ENCODE measurements at places on chromosomes 16 and 17. TPM values are rescaled to one million over a fixed set of nuclear protein-coding genes. Genes with fewer than 3 reads are reported as not detected.

- no peak for DNase-seq
Measured at GRCh38 chr16:77569406-77569805, 134.6 kb upstream of the ADAMTS18 start.

TRIM25 gene
- 7.5 TPM for total RNA-seq

DNA sequence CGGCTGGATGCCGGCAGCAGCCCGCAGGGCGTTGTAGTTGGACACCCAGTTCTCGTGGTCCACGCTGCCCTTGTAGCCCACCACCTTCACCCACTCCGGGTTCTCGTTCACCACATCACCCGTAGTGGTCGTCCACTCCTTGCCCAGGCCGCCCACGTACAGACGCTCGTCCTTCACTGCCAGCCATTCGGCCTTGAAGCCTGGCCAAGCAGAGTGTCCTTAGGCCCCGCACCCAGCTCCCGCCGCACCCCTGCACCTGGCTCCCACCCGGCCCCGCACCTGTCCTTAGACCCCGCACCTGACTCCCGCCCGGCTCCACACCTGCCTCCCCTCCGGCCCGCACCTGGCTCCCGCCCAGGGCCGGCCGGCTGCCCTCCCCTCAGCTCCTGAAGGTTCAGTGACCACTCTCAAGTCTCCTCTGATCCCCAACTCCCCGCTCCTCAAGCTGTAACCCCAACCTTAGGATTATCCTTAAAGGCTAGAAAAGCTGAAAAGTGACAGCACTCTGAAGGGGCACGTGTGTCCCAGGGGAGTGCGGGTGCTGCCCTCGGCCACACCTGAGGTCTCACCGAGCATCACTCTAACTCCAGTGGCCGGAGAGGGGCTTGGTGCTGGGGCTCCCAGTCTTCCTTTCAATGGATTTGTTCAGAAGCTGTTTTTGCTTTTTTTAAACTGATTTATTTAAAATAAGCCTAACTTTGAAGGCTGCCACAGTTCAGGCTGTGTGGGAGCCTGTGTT is 14.4 kb downstream of the CANT1 start:
- no peak for DNase-seq

NDUFB10 gene
- 583 TPM for total RNA-seq

GRCh38 chr16:70434484-70435260 is 4.2 kb downstream of the ST3GAL2 start:
- no peak for DNase-seq

DNA sequence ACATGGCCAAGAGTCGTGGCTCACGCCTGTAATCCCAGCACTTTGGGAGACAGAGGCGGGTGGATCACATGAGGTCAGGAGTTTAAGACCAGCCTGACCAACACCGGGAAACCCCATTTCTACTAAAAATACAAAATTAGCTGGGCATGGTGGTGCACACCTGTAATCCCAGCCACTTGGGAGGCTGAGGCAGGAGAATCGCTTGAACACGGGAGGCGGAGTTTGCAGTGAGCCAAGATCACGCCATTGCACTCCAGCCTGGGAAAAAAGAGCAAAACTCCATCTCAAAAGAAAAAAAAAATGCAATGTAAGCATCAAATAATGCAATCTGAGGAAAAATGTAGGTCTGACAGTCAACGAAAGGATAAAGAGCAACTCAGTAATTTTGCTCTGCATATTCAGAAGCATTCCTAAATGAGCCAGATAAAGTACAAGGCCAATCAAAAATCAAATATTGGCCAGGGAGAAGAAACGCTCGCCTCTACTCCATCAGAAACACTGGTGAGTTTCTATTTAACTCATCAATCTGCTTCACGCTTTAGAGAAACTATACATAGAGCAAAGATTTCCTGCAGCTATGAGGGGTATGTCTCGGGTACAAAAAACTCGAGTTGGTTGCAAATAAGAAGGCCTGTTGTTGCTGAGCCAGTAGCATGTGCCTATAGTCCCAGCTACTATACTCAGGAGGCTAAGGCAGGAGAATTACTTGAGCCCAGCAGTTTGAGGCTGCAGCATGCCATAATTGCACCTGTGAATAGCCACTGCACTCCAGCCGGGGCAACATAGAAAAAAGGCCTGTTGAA is 3.7 kb downstream of the TXNDC11 start:
- no peak for DNase-seq

GRCh38 chr16:66480265-66481080 is 53.4 kb downstream of the BEAN1 start:
- no peak for DNase-seq

DNA sequence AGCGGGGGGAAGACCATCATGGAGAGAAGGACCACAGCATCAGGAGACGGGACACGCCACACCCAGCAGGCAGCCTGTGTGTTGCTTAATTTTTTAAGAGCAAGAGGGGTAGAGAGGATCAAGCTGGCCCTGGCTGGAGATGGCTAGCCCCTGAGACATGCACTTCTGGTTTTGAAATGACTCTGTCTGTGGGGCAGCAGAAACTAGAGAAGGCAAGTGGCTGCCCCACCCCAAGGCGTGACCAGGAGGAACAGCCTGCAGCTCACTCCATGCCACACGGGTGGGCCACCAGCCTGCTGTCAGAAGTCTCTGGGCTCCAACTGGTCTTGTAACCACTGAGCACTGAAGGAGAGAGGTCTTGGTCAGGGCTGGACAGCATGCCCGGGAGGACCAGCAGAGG is 75.5 kb downstream of the SOCS1 start:
- DNase-seq, result no peak

KRT15 gene
- total RNA-seq, result 0.47 TPM

GRCh38 chr16:15601212-15601879 is 41.6 kb downstream of the MARF1 start:
- no peak for DNase-seq

CHMP1A gene
- 39.0 TPM for total RNA-seq

TEKT5 gene
- total RNA-seq, result not detected

GRCh38 chr16:83271970-83272575 is 535.7 kb upstream of the HSBP1 start:
- no peak for DNase-seq

GRCh38 chr17:73722165-73722564 is 77.9 kb upstream of the SDK2 start:
- no peak for DNase-seq

GRCh38 chr16:55130911-55131310 is 193.1 kb upstream of the IRX6 start:
- DNase-seq, result no peak

MYH8 gene
- total RNA-seq, result not detected

GRCh38 chr17:16930571-16931317 is 41.2 kb downstream of the TNFRSF13B start:
- DNase-seq, result no peak

DNA sequence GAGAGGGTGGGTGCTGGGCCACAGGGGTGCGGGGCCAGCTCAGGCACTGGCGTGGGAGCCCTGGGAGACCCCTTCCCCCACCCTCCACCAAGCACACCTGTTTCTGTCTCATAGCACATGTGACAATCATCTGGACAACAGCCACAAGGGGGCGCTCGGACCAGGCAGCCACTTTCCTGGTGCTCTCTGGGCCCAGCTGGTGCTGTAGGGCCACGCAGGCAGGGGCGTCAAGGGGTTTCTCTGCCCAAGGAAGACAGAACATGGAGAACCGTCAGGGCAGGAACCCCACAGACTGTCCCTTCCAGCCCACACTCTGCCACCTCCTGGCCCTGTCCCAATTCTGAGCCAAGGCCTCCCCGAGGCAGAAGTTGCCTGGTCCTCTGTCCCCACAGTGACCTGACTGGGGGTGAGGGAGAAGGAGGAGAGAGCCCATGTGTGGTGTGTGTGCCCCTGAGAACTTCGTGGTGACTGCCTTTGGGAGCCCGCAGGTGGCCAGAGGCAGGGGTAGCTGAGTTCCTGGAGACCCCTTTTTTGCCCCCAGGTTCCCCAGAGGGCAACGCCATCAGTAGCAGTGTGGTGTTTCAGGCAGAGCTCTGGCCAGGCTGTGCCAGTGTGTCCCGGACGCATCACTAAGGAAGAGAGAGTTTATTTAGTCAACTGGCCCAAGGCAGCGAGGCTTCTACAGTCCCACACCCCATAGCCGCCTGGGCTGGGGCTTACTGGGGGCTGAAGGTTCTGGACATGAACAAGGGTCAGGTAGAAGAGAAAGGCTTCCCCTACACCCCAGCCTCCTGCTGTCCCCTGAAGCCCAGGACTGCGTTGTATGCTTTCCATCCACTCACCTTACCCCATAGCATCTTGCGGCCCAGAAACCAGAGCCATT is 3.1 kb upstream of the SETD6 start:
- peak; percentile 69 for DNase-seq

KCTD11 gene
- 6.9 TPM for total RNA-seq

GRCh38 chr17:19237389-19238166 is 412 bp downstream of the EPN2 start:
- no peak for DNase-seq

GPR142 gene
- total RNA-seq, result not detected

GRCh38 chr16:86554599-86554916 is 477 bp downstream of the MTHFSD start:
- DNase-seq, result no peak

ZMYND15 gene
- not detected for total RNA-seq

- no peak for DNase-seq
Measured at GRCh38 chr17:47928415-47928814, 13.0 kb upstream of the PNPO start.

SLC13A2 gene
- not detected for total RNA-seq

GRCh38 chr16:31114468-31114867 is 3.0 kb upstream of the KAT8 start:
- no peak for DNase-seq

DNA sequence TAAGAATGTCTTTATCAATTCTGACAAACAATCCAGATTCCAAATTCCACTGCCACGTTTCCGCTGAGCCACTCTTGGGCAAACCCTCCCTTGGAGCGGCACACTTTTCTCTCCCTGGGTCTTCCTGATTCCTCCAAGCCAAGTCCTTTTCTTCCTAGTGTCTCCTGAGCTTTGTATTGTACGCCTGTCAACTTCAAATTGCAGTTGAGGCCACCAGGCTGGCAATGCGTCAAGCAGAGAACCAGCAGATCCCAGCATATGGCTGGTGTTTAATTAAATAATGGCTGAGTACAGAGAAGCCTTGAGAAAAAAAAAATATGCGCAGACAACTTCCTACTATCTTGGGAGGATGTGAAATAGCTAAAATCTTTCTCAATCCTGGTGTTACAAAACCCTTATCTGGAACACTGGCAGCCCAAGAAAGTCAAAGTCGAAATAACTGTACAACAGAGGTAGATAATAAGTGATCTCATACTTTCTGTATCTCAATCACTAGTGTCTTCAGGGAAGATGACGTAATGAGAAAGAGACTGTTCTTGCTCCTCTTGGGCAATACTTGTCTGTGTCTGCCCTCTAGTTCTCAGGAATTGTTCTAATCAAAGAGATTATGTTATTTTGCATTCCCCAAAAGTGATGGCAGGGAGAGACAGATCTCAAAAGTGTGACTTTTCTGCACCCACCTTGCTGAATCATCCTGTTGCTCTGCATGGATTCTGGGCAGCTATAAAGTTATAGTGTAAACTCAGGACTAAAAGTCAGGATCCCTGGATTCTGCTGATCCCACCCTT is 15.0 kb downstream of the SMIM36 start:
- DNase-seq, result no peak

DNA sequence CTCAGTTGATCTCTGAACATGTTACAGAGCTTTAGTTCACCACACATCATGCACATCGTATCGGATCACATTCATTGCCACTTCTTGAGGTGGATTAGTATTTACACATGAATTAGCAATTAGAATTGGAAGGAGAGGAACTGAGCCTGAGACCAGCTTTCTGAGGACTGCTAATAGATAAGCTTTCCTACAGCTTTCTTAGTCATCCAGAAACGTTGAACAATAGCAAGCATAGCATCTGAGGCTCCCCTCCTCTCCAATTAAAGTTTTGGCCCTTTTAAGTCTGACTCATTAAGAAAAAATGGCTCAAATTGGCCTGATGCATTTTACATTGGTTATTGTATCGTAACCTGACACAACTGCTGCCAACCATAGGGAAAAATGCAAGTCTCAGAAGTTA is 1130.4 kb downstream of the CDH8 start:
- DNase-seq, result no peak

- DNase-seq, result no peak
Measured at GRCh38 chr16:66569827-66570405, 3.7 kb downstream of the CMTM1 start.

GRCh38 chr16:63684149-63685101 is 1437.4 kb downstream of the CDH11 start:
- DNase-seq, result no peak

FLOT2 gene
- 52.8 TPM for total RNA-seq

- no peak for DNase-seq
Measured at GRCh38 chr17:62592341-62593099, 35.0 kb upstream of the MRC2 start.

- no peak for DNase-seq
Measured at GRCh38 chr17:14744761-14745473, 444.0 kb downstream of the HS3ST3B1 start.

GRCh38 chr17:80337195-80337895 is 76.7 kb downstream of the RNF213 start:
- no peak for DNase-seq

- no peak for DNase-seq
Measured at GRCh38 chr17:77740481-77740880, 218.0 kb upstream of the TNRC6C start.

KRT33A gene
- not detected for total RNA-seq

TBC1D3E gene
- total RNA-seq, result not detected

CD79B gene
- 2.2 TPM for total RNA-seq

GRCh38 chr16:81349608-81350305 is 35.0 kb downstream of the GAN start:
- DNase-seq, result no peak

- no peak for DNase-seq
Measured at GRCh38 chr16:73326770-73327470, 279.0 kb upstream of the ZFHX3 start.

DNA sequence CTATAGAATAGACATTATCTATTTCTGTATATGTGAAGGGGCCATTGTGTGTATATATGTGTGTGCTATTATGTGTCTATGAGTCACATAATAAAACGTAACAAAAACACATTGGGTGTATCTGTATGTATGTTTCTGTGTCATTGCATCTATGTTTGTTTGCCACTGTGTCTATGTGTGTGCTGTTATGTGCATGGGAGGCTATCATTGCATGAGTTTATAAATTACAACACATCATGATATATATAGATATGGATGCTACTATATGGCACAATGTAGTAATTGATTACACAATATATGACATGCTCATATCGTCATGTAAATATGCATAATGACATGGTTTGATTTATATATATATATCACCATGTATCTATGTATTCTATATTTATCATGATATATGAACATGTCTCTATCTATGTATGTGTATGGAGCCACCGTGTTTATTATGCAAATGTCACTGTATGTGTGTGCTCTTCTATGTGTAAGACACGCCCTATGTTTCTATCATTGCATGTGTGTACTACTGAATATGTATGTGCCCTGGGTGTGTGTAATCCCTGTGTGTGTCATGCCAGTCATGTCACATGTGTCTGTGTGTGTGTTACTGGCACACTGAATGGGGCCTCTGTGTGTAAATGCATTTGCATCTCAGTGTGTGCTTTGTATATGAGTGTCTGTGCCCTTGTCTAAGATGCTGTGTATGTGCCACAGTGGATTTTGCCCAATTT is 1.4 kb upstream of the TSPOAP1 start:
- no peak for DNase-seq

GRCh38 chr16:72832621-72833248 is 215.2 kb downstream of the ZFHX3 start:
- peak; percentile 90 for DNase-seq

- no peak for DNase-seq
Measured at GRCh38 chr16:30446203-30446595, 525 bp upstream of the SEPHS2 start.

GRCh38 chr17:49878931-49879904 is 31.3 kb upstream of the TAC4 start:
- DNase-seq, result no peak

TMEM107 gene
- 11.0 TPM for total RNA-seq

CDK12 gene
- total RNA-seq, result 15.9 TPM
